GM04504 (cell line): ENCODE measurements at places on chromosomes 11 and 22.

DNA sequence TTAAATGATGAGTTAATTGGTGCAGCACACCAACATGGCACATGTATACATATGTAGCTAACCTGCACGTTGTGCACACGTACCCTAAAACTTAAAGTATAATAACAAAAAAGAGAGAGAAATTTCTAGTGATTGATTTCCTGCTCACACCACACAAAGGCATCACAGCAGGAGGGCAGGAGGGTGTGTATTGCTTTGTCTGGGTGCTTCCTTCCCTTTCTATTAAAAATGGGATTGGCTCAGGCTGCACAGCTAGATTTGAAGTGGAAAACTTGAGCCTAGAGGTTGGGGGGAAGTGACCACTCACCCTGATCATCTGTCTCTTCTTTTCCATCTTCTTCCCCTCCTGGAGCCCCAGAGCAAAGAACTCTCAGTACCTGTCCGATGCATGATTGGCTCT lies 944 bp upstream of the SCGB1D2 start:
- DNase-seq, result no peak

DNA sequence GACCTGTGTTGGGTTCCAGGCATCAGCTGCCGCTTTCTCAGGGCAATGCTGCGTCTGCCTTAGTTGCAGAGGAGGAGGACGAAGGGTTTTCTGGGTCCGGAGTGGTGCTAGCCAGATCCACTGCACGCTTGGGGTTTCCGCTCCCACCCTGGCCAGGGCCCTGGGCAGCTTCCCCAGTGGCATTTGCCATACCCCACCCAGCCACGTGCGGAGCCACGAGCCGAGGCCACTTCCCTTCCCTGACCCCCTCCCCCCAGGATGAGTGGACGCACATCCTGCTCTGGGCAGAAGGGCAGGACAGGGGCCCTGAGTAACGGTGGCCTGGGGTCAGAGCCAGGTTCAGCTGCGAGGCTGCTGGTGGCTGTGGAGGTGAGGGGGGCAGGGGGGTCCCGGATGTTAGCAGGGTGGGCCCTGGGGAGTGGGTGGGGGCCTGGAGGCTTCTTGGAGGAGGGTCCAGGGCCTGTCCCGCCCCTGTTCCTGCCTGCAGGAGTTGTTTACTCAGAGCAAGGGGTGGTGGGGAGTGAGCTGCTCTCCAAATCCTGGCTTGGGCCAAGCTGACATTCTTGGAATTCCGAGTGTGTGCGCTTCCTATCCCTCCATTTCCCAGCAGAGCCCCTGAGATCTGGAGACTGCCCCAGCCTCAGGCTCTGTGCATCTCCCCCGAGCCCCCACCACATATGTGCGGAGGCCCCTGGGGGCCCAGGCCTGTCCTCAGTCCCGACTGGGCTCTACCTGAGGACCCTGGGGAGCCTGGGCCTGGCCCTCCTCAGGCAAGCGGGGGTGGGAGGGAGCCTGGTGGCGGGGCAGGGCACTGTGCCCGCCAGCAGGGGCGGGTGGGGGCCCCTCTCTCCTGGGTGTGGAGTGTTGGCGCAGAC lies 1.4 kb downstream of the TSPAN4 start:
- peak; percentile 93 for DNase-seq

DNA sequence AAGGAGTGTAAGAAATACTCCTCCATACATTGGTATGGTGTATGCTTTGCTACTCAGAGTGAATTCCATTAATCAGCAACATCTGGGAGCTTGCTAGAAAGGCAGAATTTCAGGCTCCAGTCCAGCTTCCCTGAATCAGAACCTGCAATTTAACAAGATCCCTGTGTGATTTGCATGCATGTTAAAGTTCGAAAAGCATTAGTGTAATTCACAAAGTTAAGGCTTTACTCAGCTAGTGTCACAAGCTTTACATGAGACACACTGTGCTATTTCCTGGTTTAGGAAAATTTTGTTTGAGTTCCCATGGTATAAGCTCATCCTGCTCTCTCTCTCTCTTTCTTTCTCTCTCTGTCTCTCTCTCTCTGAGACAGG lies 37.0 kb upstream of the HEPHL1 start:
- DNase-seq, result no peak

DNA sequence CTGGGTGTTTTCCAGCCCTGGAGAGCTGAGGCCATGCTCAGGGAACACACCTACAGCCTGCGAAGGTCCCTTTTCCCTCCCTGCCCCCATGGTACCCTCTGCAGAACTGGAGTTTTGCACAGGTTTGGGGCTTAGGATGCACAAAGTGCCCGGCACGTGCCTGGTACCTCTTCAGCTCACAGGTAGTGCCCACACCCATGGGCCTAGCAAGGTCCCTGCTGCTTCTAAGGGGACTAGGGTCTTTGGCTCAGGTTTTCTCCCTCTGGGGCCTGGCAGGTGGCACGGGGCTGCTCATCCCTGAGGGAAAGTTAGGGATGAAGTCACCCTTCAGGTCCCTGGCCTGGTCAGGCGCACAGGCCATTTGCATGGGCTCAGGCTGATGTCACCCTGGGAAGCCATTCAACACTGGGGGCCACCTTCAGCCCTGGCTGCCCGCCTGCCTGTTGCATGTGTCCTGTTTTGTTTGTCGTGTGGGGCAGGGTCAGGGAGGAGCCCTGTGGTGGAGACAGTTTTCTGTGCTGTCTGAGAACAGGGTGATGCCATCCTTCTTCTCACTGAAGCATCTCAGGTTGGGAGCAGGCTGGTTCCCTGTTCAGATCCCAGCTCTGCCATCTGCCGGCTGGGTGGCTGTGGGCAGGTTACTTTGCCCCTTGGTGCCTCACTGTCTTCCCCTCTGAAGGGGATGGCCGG lies 68.3 kb upstream of the CRYBB3 start:
- no peak for DNase-seq

GRCh38 chr22:27809226-27809603 lies 7.7 kb upstream of the MN1 start:
- DNase-seq, result no peak

DNA sequence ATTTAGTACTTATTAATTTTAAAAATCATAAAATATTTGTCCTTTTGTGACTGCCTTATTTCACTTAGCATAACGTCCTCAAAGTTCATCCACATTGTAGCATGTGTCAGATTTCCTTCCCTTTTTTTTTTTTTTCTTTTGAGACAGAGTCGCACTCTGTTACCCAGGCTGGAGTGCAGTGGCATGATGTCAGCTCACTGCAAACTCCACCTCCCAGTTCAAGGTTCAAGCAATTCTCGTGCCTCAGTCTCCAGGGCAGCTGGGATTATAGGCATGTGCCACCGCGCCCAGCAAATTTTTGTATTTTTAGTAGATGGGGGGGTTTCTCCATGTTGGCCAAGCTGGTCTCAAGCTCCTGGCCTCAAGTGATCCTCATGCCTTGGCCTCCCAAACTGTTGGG lies 10.6 kb downstream of the RAB6A start:
- no peak for DNase-seq

- peak; percentile 87 for DNase-seq
Observed at GRCh38 chr11:118908901-118909618, 16.7 kb downstream of the BCL9L start.

DNA sequence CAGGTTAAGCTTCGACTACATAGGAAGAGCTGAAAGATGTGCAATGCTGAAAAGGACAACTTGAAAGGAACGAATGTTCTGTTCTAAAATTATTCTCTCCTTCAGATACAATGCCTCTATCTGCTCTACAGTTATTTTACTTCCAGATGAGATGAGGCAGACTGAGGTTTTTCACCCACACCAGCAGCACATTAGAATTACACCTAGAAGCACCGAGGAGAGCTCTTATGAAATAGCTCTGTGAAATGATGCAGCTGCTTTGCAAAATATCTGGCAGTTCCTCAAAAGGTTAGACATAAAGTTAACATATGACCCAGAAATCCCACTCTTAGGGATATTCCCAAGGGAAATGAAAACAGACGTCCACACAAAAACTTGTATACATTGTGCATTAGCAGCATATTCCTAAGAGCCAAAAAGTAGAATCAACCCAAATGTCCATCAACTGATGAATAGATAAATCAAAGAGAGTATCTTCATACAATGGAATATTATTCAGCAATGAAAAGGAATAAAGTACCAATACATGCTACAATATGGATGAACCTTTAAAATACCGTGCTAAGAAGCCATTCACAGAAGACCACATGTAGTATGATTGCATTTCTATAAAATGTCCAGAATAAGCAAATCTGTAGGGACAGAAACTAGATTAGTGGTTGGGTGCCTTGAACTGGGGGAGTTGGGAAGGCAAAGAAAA lies 34.5 kb downstream of the WT1 start:
- no peak for DNase-seq

DNA sequence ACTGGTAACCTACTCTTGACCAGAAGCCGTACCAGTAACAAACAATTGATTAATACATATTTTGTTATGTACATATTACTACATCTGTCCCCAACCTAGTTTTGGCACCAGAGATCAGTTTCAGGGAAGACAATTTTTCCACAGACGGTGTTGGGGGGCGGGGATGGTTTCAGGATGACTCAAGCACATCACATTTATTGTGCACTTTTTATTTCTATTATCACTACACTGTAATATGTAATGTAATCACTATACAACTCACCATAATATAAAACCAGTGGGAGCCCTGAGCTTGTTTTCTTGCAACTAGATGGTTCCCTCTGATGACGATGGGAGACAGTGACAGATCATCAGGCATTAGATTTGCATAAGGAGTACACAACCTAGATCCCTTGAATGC lies 15.5 kb downstream of the DGCR8 start:
- DNase-seq, result no peak

DNA sequence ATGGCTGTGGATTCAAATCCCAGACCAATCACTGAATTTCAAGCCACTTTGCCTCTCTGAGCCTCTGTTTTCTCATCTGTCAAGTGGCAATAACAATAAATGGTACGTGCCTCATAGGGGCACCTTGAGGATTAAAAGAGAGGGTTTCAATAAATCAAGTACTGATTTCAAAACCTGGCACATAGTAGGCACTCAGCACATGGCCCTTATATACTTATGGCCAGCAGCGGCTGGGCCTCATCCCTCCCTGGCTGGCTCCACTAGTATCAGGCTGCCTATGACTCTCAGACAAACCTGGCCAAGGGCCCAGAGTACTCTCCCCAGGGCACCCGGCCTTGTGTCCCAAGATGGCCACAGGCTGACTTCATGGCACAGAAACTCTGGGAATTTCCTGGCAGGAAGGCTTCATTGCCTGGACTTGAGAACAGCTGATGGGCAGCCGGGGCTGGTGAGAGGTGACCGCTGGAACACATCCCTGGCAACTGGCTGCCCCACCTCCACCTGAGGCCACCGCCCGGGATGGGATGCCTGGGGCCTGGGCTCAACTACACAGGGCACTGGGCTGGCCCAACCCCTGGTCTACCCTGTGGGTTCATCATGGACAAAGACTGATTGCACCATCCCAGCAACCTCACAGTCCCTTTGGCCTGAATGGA lies 3.4 kb downstream of the FADS3 start:
- peak; percentile 91 for DNase-seq

DNA sequence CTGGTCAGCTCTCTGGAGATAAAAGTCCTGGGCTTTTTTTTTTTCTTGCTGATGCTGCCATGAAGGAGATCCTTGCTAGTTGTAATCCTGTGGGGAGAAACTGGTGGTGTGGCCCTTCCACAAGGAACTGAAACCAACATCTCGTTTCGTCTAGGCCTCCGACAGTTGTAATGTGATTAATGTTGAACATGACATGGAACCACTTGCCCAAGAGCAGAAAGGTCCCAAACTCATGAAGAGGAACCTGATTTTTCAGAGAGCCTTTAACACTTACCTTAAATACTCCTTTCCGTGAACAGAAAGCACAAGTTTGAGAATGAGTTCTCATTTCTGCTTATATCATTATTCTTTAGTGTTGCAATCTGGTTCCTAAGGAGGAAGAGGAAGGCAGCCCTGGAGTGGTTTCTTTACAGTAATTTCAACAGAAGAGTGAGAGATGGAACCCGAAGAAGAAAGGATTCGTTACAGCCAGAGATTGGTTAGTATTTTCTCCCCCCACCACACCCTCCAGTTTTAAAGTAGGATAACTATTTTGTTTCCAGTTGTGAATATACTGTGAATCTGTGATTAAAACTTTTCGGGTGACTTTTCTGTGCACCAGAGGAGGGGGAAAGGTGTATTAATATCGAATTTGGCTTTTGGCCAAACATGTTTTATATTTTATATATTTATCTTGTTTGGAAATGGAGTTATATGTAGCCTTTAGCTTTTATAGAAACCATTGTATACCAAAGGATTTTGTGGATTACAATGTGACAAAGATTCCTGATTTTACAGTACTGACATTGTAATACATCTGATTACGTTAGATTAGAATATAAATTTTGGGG lies 2.0 kb downstream of the KDM2A start:
- DNase-seq, result no peak

- DNase-seq, result no peak
Observed at GRCh38 chr11:16312233-16312765, 44.0 kb downstream of the SOX6 start.

DNA sequence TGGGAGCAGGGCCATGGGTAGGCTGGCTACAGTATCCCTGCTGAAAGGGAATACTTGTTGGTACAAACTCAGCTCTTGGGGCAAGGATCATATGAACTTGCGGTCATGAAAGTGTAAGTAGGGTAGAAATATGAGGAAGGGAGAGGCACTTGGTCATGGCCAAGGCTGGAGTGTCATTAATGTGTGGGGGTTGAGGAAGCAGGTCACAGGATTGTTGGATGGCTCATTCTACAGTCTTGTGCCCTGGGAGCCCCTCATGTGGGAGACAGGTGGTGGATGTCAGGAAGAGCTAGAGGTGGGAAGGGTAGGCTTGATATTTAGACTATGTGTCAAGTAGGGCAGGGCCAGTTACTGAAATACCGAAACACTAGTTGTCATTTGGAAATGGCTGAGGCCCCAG lies 95.5 kb downstream of the RRM1 start:
- no peak for DNase-seq

GRCh38 chr11:46387919-46388618 lies 3.5 kb downstream of the CHRM4 start:
- DNase-seq, result no peak

DNA sequence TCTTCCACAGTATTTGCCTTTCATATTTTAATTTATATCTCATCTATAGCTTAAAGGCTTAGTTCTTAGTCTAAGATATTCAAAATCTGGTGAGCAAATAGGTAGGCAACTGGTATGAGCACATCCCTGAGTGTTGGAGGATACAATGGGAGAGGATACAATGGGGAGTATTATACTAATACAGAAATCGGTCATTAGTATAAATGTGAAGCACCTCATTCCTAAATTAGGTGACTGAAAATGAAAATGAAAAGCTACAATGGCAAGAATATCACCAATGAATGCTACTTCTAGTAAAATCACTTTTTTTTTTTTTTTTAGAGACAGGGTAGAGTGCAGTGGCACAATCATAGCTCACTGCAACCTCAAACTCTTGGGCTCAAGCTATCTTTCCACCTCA lies 21.0 kb downstream of the ENTHD1 start:
- DNase-seq, result no peak

GRCh38 chr11:9688716-9689511 lies 25.0 kb downstream of the SWAP70 start:
- peak; percentile 54 for DNase-seq
